Stimulated activated CD4-positive, alpha-beta T cell treated with anti-CD3 and anti-CD28 coated beads, Interleukin-1b, Interleukin-23, amount 100 ng/mL, for 1 hour (primary cell): ENCODE measurements at places on chromosomes 4 and X.

- no peak for DNase-seq
Measured at GRCh38 chr4:177105536-177105935, 204.1 kb upstream of the NEIL3 start.

DNA sequence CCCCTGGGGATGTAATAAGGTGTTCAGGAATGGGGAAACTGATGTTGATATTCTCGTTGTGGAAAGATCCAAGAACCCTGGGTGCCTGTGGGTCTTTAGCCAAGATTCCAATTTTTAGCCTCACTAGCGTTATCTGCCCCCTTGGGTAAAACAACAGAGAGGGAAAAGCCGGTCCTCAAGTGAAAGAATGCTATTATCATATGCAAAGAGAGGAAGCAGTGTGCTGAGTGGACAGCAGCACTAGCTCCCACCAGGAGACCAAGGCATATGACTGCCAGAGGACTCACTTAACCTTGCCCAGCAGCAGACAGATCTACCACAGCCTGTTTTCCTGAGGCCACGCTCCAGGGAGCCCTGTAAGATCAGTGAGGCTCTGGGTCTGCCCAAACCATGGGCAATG lies 257.9 kb upstream of the CPEB2 start:
- no peak for DNase-seq

GRCh38 chrX:118521435-118521834 lies 25.8 kb downstream of the DOCK11 start:
- no peak for DNase-seq

GRCh38 chrX:3589474-3589873 lies 124.0 kb downstream of the PRKX start:
- DNase-seq, result no peak
